ENCODE measurements at places on chromosomes 13 and 19. TPM values are rescaled to one million over a fixed set of nuclear protein-coding genes. Genes with fewer than 3 reads are reported as not detected.

GRCh38 chr13:19742643-19743042, 40.1 kb downstream of the PSPC1 start:
- DNase-seq: no peak

DNA sequence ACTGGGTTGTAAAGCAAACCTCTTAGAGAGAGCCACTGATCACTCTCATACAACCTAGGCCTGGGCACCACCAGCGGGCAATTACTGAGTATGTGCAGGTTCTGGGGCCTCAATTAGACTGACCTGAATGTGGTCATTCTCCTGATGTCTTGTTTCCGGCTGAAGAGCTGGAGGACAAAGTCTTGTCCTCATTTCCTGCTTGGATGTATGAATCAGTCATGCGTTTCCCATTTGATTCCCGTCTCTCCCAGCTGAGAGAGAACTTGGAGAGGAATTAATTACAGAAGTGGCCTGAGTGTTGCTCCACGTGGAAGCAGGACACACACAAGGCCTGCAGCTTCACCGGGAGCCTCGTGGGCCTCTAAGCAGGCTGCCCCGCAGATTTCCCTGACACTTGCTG, 799.3 kb upstream of the ARGLU1 start:
- no peak for DNase-seq

DNA sequence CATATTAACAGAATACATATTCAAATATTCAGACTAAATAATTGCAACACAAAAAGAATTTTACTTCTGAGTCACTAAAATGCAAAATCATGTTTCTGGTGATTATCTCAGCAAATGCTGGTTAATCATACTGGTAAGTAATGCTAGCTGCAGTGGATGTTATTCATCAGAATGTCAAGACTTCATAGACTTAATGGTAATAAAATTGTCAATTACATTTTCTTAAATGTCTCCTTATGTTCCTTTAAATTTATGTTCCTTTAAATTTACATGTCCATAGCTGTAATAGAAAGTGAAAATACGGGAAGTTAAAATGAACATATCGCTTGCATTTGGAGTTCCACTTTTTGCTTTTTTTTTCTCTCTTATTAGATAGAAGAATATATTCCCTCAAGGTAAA, 853.0 kb downstream of the SLITRK6 start:
- DNase-seq: no peak

DNA sequence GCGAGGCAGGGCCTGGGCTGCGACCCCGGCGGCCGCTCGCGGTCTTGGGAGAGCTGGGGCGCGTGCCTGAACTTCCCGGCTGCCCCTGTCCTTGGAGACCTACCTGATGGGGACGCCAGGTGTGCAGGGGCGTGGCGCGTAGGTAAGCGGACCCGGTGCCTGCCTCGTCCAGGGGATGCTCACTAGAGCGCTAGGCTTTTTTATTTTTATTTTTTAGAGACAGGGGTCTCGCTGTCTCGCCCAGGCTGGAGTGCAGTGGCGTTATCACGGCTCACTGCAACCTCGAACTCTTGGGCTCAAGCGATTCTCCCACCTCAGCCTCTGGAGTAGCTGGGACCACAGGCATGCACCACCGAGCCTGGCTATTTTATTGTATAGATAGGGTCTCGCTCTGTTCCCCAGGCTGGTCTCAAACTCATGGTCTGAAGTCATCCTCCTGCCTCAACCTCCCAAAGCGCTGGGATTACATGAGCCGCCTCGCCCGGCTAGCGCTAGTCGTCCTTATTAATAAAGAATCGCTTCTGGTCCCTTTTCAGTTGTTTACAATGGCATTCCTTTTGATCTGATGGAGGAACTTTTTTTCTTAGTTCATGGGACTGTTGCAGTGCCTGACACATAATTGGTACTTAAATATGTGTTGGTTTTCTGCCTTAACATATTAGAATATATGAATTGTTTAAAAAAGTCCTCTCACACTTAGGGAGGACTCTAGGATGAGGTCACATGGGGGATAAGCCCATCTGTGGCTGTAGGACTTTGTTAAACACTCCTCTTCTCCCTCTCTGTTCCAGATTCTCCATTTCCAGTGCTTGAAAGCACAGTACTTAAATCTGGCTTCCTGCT, 812 bp downstream of the DPY19L3 start:
- peak; percentile 17 for DNase-seq

- no peak for DNase-seq
These were observed 16.0 kb downstream of the FGF9 start for GRCh38 chr13:21686751-21687391.

- no peak for DNase-seq
These were observed 334.2 kb upstream of the SGCG start for GRCh38 chr13:22846551-22846950.

Gene ZNF266
- 16.1 TPM for total RNA-seq

- DNase-seq: no peak
These were observed 341.4 kb downstream of the PCDH9 start for GRCh38 chr13:66888698-66889097.

DNA sequence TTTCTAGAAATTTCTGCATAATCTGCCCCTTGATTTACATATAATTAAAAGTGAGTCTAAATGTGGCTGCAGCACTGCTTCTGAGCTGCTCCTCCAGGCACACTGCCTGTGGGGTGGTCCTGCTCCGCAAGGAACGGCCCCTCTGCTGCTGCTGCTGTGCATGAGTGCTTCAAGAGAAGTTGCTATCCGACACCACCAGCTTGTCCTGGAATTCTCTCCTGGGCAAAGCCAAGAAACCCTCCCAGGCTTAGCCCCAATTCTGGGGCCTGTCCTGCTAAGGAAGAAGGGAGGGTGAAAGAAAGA, 7.5 kb upstream of the PDCD5 start:
- no peak for DNase-seq

Gene CAMSAP3
- 4.8 TPM for total RNA-seq

DNA sequence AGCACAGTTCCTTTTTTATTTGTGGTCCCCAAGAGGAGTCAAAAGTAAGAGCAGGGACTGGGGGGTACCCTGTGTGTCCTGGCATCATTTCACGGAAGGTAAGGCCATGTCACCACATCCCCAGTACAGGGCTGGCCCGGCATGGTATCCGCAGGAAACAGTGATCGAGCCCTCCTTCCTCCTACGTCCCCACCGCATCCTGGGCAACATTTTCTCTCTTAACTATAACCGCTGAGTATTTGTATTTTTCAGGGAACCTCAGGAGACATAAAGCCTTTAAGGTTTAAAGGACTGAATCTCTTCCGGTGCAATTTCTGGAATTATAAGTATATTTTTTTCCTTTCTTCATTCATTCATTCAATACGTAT, 13.6 kb upstream of the LATS2 start:
- DNase-seq: no peak

- no peak for DNase-seq
These were observed 36.5 kb downstream of the TDRD3 start for GRCh38 chr13:60433505-60433904.

DNA sequence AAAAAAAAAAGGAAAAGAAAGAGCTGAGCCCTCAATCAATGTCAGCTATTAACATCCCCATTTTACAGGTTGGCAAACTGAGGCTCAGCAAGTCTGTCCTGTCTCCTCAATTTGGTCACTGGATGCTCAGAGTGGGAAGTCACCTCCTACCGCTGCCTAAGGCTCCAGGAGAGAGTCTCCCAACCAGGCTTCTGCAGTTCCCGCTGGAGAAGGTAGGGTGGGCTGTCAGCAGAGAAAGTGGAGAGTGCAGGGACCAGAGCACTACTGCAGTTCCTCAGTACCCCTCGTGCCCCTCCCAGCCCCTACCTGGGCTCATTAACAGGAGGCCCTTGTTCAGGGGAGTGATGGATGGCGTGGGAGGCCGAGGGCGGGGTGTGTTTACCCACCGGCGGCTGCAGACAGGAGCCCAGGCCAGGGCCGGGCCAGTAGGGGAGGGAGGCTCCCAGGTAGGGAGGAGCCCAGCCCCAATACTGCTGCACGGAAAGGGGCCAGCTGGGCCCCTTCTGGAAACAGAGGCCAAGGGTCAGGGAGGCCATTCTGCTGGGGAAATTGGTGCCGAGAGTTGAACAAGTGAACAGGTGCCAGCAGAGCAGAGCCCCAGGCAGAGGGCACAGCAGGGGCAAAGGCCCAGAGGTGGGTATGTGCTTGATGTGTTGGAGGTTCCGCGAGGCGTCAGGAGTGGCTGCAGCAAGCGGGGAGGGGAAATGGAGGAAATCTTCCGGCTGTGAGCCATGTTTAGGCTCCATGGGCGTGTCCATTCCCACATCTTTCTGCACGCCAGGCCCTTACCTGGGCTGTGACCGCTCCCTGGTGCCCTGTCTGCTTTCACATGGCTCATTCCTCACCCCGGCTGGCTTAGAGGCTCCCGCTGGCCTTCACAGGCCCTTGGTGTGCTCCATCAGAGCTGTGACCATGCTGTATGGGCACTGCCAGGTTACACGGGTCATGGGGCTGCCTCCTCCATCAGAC, 7.6 kb upstream of the COMP start:
- no peak for DNase-seq

- DNase-seq: no peak
These were observed 13.7 kb downstream of the ANKRD27 start for GRCh38 chr19:32661318-32661717.

All from G401 (cell line).